ENCODE measurements at places on chromosomes 5 and 9.

DNA sequence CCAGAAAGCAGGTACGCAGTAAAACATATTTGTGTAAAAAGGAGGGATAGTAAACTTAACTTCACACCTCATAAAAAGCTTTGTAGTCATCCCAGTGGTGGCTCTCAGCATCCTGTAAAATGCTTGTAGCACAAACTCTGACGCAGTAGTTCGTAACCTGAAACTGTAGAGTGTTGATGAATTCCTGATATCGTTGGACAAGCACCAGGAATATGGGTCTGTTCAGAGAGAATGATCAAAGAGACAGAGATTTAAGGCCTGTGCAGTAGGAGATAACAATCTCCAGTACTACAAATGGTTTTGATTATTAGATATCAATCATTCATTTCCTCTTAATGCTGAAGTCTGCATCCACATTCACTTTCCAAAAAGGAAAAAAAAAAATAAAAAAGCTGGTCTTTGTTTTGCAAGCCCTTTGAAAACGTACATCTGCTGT lies 148.5 kb downstream of the KIAA0825 start:
- no peak for DNase-seq

DNA sequence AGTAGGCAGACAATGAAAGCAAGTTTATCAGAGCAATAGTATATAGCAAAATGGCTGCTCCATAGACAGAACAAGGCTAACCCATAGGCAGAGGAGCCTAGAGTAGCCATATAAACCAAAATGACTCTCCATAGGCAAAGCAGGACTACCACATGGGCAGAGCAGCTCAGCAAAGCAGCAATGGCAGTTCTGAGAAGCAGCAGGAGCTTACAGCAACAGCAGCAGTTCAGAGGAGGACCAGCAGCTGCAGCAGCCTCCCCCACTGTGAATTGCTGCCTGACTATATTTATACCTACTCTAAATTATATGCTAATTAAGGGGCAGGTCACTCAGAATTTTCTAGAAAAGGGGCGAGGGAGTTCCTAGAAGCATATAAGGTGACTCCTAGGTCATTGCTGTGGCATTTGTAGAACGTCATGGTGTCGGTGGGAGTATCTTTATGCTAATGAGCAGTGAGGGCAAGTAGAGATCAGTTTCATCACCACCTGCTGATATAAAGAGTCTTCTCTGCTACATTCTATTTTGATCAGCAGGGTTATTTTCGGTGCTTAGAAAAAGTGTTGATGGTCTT lies 1115.5 kb downstream of the DTWD2 start:
- DNase-seq = no peak

- DNase-seq = no peak
These were observed 60.3 kb downstream of the GCNT1 start for GRCh38 chr9:76519075-76519835.

- no peak for DNase-seq
These were observed 705 bp upstream of the CDH10 start for GRCh38 chr5:24645483-24645882.

GRCh38 chr5:169287529-169287928 lies 13.4 kb downstream of the SLIT3 start:
- DNase-seq = no peak

GRCh38 chr5:132057498-132058255 lies 2.8 kb upstream of the IL3 start:
- no peak for DNase-seq

DNA sequence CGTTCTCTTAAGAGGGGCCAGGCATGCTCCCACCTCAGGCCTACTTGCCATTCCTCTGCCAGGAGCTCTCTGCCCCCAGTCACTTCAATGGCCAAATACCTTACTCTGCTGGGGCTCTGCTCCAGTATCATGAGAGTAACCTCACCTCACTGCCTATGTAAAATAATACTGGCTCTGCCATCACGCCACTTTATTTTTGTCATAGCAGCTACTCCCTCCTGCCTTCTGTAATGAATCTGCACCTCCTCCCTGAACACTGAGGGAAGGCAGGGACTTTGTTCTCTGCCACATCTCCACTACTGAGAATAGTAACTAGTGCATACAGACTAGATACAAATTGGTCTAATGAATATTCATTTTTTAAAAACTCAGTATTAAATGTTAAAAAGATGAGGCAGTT lies 33.8 kb downstream of the MACROH2A1 start:
- DNase-seq = no peak

GRCh38 chr5:90071066-90071465 lies 338.5 kb downstream of the CETN3 start:
- no peak for DNase-seq

GRCh38 chr5:146341854-146342253 lies 3.2 kb downstream of the POU4F3 start:
- DNase-seq = no peak

DNA sequence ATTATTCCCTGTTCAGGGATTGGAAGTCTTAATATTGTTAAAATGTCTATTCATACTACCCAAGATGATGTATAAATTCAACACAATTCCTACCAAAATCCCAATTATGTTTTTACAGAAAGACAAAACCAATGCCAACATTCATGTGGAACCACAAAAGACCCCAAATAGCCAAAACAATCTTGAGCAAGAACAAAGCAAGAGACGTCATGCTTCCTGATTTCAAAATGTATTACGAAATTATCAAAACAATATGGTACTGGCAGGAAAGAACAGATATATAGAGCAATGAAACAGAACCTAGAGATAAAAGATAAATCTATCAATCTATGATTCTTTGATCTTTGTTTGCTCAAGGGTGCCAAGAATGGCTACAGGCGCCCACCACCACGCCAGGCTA lies 237.9 kb downstream of the TAF11L14 start:
- no peak for DNase-seq

GRCh38 chr5:10699281-10699874 lies 61.7 kb downstream of the DAP start:
- DNase-seq = no peak

GRCh38 chr9:73597771-73598170 lies 446.1 kb downstream of the ANXA1 start:
- no peak for DNase-seq

- no peak for DNase-seq
These were observed 408.8 kb upstream of the IRX1 start for GRCh38 chr5:3186736-3187405.

DNA sequence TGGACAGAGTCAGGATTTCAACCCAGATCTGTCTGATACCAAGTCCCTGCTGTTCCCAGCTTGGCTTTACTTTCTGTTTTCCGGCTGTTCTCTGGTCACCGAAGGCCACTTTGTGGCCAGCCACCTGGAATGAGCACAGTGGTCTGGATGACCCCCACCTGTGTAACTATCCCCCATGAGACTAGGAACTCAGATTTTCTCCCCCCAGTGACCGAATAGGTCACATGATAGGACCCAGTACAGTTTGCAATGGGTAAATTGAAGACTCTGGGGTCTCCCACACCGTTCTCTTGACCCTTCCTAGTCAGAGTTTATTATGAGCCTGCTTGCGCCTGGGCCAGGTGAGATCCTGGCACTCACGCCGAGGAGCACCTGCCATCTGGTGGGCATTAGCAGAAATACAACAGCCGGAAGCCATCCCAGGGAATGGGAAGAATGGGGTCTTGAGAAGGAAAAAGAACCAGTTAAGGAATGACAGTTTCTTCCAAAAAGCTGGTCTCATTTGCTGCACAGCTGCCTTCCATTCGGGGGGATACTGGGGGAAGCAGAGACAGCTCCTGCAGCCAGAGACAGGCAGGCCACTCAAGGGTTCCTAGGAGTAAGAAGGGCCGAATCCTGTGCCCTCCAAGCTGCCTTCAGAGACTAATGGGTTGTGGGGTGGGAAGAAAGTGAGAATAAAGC lies 7.1 kb downstream of the PHYHD1 start:
- peak; percentile 20 for DNase-seq

DNA sequence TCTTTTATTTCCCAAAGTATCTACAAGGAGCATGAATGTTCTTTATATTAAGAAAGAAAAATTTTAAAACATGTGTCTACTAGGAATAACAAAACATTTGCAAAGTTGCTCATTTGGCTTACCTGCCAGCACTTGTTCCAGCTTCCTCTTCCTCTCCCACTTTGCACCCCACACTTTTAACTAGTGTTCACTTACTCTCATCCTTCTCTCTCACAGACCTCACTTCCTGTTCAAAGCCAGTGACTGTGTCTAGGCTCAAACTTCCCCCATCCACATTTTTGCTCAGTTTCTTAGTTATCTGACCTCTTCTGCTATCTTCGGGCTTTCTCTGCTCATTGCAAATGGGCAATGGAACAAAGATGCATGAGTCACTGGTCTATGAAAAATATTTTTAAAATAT lies 512.2 kb upstream of the ZNF462 start:
- no peak for DNase-seq

DNA sequence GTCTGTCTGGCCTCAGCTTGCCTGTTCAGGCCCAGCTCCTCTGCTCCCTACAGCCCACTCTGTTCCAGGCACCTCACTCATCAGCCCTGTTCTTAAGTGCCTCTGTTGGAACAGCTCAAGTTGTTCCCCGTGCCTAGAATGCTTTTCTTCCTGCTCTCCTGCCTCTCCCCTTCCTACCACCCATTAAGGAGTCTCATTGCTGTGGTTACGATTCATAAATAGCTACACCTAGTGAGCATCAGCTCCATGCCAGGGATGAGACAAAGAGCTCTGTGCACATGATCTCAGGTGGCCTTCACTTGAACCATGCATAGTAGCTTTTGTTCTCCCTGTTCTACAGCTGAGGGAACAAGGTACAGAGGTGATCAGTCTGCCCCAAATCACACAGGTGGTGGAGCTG lies 54.3 kb downstream of the PSD2 start:
- DNase-seq = no peak

- no peak for DNase-seq
These were observed 215.1 kb upstream of the NREP start for GRCh38 chr5:111972080-111972479.

GRCh38 chr9:86135371-86135770 lies 36.0 kb upstream of the GOLM1 start:
- no peak for DNase-seq

DNA sequence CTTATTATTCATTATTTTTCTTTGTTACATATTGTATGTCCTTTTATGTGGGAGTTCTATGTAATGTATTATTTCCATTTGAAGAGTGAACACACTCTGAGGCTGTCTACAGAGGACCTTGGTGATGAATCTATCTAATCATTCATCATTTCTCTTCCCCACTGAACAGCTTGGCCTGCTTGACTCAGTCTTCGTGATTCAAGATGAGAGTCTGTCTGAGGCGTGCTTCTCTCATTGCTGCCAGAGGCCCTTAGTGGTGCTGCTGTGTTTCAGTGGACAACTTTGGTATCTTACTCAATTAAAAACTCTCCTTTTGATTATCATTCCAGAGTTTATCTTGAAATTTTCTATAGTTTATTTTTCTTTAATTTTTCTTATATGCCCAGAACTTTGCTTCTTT lies 318.1 kb upstream of the DAB2 start:
- DNase-seq = no peak

DNA sequence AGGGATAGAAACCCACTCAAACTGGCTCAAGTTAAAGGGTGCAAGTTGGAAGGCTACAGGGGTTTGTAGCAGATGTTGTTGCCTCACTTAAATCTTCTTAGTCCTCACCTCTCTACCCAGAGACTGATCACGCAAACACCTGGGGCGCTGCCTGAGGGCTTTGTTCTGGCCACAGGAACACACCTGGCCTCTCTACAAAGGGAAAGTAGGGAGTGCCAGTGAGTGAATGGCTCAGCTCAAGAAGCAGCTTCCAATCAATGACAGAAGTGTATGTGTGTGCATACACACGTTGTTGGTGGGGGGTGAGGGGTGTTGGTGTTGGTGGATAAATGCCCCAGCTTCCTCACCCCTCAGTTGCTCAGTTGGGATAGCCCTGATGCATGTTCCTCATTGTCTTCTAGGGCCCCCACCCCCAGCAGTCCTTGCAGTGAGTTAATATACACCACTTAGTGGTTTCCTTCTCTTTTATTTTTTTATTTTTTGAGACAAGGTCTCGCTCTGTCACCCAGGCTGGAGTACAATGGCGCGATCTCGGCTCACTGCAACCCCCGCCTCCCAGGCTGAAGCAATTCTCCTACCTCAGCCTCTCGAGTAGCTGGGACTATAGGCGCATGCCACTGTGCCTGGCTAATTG lies 30.6 kb upstream of the CTNNA1 start:
- no peak for DNase-seq

DNA sequence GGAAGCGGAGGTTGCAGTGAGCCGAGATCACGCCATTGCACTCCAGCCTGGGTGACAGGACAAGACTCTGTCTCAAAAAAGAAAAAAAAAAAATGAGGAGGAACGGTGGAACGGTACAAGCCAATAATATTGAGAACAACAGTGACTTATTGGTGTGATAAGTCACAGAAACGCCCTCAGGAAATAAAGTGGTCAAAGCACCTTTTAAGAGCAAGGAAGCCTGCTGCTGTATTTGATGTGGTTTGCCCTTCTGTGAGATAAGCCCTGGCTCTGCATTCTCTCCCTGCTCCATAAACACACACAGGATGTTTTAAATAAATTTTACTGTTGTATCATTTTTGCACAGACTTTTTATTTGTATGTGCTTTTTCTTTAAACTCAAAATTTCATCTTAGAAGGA lies 269.9 kb upstream of the MSX2 start:
- DNase-seq = no peak

GRCh38 chr5:11958321-11958720 lies 54.1 kb upstream of the CTNND2 start:
- DNase-seq = no peak

- no peak for DNase-seq
These were observed 69.9 kb upstream of the OR2K2 start for GRCh38 chr9:111399772-111400563.

DNA sequence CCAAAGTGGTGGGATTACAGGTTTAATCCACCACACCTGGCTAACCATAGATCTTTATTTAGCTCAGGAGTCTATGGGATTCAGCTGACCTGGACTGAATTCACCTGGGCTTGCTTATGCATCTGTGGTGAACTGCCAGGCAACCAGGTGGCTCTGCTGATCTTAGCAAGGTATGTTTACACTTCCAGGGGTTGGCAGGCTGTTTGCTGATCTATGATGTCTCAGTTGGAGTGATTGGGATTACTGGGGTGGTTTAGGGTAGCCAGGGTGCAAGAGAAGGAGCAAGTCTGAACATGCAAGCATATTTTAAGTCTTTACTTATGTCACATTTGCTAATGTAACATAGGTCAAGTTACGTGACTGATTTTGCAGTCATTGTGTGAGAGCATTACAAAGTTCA lies 63.6 kb upstream of the JAK2 start:
- DNase-seq = no peak

DNA sequence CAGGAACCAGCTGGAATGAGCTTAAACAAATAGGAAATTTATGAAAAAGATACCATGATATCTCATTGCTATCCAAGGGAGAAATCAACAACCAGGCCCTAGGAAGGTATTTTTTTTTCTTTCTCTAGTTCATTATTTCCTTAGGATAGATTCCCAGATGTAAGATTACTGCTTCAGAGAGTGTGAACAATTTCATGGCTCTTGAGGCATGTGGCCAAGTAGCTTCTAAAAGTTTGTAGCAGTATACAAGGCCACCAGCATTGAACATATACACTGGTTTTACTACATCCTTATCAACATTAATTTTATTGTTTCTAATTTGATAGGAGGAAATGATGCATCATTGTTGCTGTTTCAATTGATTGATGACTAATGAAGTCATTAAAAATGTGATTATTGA lies 201.2 kb downstream of the SREK1 start:
- DNase-seq = no peak
